ENCODE measurements at places on chromosomes 1 and 21.

- no peak for DNase-seq
Observed at GRCh38 chr1:30597711-30598110, 125.7 kb downstream of the MATN1 start.

DNA sequence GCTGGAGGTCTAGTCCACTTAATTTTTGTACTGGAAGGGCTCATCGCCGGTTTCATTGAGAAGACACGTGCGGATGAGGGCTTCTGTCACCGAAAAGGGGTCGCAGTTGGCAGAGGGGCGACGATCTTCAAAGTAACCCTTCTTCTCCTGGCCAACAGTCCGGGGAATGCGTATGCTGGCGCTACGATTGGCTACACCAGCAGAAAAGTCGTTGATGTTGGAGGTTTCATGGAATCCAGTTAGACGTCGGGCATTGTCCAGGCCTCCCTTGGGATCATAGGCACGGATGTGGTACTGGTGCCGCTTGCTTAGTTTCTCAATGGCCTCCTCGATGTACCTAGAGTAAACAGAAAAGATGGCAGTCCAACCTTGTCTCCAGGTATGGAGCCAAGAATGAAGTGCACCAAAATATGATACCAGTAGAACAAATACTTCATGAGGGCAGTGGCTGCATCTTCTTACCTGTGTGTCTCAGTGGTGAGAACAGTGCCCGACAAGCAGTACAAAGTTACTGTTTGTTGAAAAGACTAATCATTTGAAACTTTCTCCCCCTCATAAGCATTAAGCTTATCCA, 7.1 kb downstream of the GLUL start:
- no peak for DNase-seq

GRCh38 chr1:224859651-224860050, 69.8 kb upstream of the DNAH14 start:
- DNase-seq, result no peak

GRCh38 chr1:193141804-193142203, 20.0 kb downstream of the CDC73 start:
- no peak for DNase-seq

GRCh38 chr1:180150982-180151381, 3.7 kb upstream of the QSOX1 start:
- peak; percentile 65 for DNase-seq

DNA sequence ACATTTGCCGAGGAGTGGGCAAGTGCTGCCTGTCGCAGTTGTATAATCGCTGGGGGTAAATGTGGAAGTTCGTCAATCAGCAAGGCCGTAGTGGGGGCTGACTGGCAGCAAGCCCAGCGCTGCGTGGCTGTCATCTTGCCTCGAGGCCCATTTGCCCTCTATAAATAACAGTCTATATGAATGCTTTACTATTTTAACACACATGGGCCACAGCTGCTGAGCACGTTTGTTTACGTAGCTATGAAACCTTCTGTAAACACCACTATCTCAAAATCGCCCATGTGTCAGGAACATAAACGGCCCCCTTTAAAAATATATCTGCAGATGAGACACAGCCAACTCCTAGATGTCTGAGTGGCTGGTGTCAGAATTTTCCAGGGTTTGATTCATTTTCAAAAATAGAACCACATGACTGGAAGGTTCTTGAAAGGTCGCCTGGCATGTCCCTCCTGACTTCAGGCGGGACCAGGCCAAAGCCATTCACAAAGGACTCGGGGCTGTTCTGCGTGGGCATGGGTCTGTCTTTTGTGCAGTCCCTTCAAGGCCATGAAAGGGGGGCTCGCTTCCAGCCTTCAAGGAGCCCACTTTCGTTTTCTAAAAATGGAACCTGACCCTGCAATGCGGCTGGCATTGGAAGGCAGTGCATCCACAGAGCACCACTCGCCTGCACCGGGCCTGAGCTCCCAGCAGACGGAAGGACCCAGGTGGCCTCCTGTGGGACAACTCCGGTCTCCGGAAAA, 205.5 kb downstream of the KCNJ6 start:
- DNase-seq, result peak; percentile 19

- DNase-seq, result no peak
Observed at GRCh38 chr1:25993197-25993951, 4.5 kb downstream of the PAFAH2 start.

DNA sequence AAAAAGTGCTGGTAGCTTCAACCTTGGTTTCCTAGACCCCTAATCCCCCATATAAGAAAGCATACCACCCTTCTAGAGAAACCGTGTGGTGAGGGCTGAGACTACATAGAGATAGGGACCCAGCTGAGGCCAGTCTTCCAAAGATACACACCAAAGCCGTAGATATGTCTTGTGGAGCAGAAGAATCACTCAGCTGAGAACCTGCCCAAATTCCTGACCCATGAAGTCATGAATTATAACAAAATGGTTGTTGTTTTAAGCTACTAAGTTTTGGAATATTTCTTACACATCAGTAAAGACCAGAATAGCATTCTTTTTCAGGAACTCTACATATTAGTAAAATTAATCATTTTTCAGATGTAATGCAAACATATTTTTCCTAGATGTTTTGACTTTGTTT, 3.3 kb upstream of the SNRPE start:
- DNase-seq, result peak; percentile 71

GRCh38 chr1:54409156-54410142, 3.3 kb upstream of the SSBP3 start:
- no peak for DNase-seq

- peak; percentile 83 for DNase-seq
Observed at GRCh38 chr1:193322211-193322610, 135.8 kb upstream of the B3GALT2 start.

DNA sequence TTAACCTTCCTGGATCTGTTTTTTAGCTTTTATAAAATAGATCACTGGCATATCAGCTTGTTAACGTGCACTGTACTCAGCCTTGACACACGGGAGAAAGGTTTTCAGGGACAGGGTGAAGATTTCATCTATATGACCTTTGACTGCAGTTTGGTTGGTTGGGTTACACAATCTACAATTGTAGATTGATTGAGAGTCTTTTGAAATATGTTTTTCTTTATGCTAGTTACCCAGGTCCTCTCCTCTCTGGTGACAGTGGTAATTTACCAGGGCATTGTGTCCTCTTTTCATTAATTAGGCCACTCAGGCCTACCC, 48.8 kb downstream of the DDR2 start:
- DNase-seq, result no peak

DNA sequence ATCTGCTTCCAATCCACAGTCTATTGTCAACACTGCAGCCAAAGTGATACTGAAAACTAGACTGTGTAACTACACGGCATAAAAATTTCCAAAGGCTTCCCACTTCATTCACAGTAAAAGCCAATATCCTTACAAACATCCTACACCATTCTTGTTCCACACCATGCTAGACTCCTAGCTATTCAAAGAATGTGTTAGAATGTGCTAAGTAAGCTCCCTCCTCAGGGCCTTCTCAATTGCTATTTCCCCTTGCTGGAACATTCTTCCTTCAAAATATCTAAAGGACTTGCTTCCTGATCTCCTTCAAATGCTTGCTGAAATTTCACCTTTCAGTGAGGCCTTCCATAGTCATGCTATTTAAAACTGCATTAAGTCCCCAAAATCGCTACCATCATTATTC, 228.1 kb downstream of the AKT3 start:
- DNase-seq, result no peak

- no peak for DNase-seq
Observed at GRCh38 chr1:42613803-42614131, 44.5 kb upstream of the PPIH start.

- DNase-seq, result peak; percentile 65
Observed at GRCh38 chr1:181166377-181167196, 78.1 kb downstream of the IER5 start.

DNA sequence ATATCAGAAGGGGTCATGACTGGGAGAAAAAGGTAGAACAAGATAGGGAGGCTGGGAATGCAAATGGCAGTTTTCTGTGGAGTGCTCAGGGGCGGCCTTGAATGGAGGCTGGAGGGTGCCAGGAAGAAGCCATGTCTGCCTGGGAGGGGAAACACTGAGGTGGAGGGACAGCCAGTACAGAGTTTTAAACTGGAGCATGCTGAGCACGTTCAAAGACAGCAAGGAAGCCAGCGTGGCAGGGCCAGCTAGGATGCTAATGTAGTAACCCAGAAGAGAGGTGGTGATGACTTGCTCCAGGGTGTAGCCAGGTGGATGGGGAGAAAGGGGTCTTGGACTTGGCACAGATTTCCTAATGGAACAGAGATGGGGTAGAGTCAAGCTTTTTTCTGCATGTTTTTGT, 445.8 kb upstream of the VAMP3 start:
- no peak for DNase-seq

- DNase-seq, result peak; percentile 62
Observed at GRCh38 chr1:218347723-218348627, 2.8 kb downstream of the TGFB2 start.

GRCh38 chr1:36365381-36365780, 20.3 kb downstream of the STK40 start:
- peak; percentile 50 for DNase-seq

DNA sequence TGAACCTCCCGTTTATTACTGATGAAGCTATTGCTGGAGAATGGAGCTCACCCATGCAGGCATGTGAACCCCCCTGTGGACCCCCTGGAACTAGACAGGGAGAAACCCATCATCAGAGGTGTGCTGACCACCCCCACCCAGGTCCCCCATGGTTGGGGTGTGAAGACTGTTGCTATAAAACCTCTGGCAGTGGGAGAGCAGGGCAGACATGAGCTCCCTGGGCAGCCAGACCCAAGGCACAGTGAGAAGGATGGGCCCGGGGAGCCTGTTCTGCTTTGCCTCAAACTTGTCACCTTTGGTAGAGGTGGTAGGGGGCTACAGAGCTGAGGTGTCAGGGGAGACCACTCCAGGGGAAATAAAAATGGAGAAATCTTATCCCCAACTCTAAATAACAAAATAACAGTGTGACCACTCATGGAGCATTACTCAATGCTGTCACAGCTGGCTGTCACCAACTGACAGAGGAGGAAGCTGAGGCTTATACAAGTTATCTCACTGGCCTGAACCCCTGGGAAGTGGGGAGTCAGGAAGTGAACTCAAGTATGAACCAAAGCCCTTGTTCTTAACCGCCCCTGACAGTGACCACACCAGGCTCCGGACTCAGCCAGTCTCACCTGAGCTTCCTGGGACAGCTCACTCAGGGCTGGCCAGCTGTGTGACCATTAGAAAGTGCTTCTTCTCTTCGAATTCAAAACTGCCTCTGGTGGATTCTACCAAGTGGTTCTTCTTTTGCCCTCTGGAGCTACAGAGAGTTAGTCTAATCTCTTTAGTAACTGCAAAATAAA, 698.8 kb downstream of the MATN1 start:
- no peak for DNase-seq

- DNase-seq, result no peak
Observed at GRCh38 chr1:19644395-19644680, 227 bp downstream of the NBL1 start.

DNA sequence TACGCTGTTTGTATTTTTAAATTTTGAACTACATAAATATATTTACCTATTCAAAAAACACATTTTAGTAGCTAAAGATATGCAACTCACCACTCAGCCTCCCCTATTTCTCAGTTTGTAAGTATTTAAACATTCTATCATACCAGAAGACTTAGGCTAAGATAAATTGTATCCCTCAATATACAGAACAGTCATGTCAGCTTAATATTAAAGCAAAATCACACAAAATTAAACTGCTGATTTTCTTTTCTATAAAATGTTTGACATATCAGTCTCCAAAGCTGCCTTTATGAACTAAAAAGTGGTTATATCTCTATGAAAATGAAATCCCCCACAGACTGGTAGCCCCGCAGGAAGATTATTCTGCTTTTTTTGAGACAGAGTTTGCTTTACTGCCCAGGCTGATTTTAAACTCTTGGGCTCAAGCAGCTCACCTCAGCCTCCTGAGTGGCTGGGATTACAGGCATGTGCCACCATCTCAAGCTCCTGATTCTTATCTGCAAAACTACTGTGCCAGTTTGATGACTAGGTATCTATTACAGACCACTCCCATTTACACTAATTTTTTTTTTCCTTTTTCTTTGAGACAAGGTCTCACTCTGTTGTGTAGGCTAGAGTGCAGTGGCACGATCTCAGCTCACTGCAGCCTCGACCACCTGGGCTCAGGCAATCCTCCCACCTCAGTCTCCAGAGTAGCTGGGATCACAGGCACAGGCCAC, 37.6 kb downstream of the NRDC start:
- DNase-seq, result no peak

DNA sequence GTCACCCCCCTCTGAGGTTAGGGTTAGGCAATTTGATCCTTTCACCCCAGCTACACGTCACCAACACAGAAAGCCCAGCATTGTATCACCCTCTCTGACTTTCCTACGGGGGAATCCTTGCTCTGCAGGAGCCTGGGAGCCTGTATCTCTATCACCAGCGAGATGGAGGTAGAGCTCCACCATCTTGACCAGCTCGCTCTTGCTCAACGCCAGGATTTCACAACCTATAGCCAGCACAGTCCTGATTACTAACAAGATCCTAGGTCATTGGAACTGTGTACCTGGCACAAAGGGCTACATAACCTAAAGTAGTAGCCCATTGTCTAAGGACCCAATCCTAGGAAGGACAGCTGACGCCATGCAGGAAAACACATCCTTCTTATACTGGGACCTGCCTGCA, 66.1 kb downstream of the DMRTA2 start:
- no peak for DNase-seq

DNA sequence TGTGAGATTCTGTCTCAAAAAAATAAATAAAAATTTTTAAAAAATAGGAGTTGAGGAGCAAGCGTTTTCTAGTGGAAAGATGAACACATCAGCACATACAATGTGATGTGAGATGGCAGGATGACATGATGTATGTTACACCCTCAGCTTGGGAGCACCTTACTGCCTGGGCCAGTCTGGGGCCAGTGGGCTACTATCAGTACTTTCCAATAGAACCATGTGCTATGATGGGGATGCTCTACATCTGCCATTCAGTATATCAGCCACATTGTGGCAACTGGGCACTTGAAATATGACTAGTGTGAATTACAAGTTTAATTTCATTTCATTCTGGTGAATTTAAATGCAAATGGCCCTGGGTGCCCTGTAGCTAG, 156.0 kb downstream of the PGBD5 start:
- DNase-seq, result no peak

DNA sequence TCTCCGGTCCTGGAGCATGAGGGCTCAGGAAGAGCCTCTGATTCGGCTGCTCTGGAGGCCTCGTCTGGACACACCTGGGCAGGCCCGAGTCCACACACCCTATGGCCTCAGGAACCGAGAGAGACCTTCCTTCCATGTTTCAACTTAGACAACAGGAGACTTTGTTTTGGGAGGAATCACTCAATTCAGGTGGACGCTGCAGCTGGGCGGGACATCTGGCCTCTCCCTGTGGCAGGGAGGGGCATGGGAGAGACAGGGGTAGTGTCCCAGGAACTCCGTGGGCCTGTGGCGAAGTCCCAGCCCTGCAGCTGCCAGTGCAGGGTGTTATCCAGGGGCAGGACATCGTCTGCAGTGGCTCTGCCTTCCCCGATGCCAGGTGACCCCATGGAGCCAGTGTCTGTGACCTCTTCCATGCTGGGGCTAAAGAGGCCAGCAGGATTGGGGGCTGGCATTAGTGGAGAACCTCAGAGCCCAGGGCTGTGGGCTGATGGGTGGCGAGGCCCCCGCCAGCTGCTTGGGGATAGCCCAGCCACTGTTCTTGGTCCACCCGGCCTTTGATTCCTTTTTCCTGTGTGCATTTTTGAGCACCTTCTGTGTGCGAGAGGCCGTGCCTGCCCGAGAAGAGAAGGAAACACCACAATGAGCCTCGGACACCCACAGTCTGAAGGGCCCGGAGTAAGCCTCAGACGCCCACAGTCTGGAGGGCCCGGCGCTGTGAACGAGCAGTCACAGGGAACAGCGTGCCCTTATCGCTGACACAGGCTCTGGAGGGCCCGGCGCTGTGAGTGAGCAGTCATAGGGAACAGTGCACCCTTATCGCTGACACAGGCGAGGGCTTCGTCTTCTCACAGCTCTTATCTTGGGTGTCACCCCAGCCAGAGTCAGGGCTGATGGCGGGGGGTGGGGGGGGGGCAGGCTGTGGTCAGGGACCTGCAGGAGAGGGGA, 6.2 kb downstream of the COL18A1 start:
- peak; percentile 33 for DNase-seq

Data from amniotic epithelial cell (primary cell).